ENCODE measurements at places on chromosomes 3 and 15. TPM values are rescaled to one million over a fixed set of nuclear protein-coding genes. Genes with fewer than 3 reads are reported as not detected.

DNA sequence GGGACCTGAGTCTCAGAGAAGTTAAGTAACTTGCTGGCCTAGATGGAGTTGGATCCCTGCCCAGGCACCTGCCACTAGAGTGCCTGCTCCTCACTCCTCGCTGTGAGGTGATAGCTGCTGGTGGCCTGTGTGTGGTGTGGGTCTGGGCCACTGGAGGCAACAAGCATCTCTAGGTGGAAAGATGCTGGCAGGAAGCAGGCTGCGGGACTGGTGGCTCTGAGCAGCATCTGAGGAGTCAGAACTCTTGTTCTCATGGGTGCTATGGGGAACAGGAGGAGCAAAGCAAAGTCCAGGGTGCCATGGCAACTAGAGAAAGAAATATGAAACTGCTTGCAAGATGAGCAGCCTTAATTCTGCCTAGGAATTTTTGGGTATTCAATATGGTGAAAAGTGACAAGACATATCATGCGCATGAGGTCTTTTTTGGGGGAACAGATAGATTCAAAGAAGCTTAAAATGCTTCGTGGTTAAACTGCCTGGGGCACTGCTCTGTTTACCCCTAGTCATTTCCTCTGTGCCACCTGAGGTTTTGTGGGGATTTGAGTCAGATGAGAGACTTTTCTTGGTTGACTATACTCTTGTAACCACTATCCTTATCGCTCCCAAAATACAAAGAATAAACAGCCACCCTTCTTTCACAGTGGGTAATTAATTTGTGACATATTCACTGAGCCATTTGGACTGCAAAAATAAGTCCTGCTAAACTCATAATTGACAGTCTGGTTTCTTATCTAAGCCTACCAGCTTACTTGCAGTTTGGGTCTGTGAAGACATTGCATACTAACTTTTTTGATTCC lies 50.3 kb downstream of the MED12L start:
- no peak for DNase-seq

DNA sequence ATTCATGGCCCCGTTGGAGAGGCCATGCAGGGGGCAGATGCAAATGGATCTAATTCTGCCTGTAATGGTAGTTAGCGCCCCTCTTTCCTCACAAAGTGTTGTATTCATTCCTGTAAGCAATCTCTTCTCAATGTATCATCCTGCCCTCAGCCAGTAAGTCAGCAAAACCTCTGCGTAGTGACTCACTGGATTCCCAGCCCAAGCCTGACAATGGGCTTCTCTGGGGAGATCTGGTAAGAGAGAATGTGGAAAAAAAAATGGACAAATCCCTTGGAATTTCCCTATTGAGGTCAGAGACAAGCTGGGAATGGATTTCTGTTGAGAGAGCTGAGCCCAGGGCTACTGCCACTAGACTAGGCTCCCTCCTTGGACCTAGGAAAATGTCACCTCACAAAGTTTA lies 25.4 kb downstream of the ADPGK start:
- DNase-seq = no peak

GRCh38 chr3:26099692-26100091 lies 309.8 kb downstream of the OXSM start:
- DNase-seq = no peak

GRCh38 chr3:100754563-100755334 lies 45.5 kb downstream of the TFG start:
- DNase-seq = no peak

DNA sequence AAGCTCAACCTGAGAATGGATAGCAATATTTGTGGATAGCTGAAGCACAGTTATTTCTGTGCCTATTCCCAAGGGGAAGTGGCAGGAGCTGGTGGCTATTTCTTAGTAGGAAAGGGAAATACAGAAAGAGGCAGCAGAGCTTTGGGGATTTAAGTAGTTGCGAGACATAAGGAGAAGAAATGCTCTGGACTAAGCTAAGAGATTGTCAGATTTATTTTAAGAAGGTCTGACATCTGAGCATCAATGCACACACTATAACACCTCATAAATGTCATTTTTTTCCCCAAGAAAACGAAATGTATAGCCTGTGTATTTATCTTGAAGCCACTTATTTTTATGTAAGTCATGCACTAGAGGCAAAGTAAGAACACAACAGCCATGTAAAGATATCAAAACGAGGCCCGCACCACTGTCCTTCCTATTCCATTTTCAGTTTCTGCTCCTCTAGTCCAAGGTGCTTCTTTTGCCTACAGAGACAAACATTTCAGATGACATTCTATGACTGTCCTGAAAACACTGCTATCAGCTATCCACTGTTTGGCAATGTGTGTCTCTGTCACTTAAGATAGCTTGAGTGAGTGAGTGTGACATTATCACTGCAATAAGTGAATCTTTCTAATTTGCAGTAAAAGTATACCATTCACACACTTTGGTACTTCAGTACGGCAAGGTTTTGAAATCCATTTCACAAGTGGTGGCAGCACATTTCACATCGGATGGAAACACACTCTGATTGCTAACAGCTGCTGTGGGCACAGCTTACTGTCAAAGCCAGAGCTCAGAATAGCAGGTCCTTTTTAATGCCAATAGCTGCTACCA lies 62.7 kb upstream of the ICE2 start:
- no peak for DNase-seq

- peak; percentile 88 for DNase-seq
Observed at GRCh38 chr15:22258398-22259150, 178.2 kb downstream of the OR4M2 start.

DNA sequence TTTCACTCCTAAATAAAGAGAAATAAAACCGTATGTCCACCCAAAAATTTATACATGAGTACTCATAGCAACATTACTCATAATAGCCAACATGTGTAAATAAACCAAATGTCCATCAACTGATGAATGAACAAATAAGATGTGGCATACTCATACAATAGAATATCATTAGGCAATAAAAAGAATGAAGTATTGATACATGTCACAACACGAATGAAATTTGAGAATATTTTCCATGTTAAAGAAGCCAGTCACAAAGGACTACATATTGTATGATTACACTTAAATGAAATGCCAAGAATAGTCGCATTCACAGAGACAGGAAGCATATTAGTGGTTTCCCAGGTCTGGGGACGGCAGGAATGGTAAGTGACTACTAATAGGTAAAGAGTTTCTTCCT lies 869.2 kb downstream of the IGSF11 start:
- no peak for DNase-seq

GRCh38 chr15:68629519-68630210 lies 50.9 kb downstream of the CORO2B start:
- DNase-seq = no peak

- no peak for DNase-seq
Observed at GRCh38 chr3:179035232-179035631, 36.4 kb downstream of the ZMAT3 start.

DNA sequence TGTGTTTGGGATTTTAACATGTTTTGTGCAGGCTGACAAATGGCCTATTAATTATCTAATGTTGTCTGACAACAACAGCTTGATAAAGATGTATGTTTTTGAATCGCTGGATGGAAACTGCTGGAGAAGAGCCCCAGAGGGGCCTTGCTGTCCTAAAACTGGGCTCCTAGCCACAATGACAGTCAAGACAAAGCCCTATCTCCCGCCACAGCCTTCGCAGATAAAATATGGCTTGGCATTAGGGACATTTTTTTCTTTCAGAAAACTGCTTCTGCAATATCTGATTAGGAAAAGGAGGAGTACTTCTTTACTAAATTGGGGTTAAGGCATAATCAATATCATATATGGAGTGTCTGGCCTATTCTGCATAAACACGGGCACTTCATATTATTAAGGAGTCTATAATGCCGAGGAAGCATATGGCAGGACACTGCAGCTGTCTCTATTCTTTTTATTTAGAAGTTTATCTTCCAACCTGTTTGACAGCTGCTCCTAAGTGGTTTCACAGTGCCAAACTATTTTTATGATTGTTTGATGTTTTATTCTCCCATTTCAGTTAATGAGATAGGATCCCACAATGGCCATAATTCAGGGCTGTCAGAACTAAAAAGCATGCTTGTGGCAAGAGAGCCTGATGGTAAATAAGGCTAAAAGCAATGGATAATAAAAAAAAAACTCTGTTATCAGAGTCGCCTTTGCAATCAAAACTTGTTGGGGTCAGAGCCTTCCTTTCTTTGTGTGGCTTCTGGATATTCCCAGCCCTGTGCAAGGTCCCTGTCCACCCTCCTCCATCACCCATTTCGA lies 210.1 kb downstream of the MECOM start:
- DNase-seq = no peak

DNA sequence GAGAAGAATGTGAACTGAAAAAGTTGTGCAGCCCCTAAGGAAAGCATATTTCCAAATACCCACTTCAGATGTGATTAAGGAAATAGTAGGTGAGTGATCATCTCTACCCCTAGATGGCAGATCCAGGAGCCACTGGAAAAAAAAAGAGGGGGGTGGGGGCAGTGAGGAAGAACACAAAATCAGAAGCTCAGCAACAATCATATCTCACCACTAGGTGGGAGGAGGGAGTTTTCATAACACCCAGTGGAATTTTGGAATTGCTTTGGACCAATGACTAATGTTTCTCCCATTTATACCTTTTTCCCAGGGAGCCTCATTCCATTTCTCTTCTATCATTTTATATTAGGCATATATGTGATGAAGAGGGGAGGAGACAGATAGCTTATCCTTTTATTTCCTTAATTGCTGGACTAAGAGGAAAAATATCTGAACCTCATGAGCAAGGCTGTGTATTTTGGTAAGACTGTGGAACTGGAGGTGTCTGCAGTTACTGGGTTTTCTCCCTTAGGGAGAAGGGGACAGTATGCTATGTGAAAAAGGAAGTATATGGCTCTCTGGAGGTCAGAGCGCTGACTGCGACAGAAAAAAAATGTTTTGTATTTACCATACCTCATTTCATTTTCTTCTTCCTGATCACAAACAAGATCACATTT lies 363.4 kb downstream of the GAP43 start:
- no peak for DNase-seq

- no peak for DNase-seq
Observed at GRCh38 chr3:118805007-118805406, 229.6 kb downstream of the IGSF11 start.

GRCh38 chr15:70420948-70421482 lies 323.3 kb upstream of the TLE3 start:
- DNase-seq = no peak

DNA sequence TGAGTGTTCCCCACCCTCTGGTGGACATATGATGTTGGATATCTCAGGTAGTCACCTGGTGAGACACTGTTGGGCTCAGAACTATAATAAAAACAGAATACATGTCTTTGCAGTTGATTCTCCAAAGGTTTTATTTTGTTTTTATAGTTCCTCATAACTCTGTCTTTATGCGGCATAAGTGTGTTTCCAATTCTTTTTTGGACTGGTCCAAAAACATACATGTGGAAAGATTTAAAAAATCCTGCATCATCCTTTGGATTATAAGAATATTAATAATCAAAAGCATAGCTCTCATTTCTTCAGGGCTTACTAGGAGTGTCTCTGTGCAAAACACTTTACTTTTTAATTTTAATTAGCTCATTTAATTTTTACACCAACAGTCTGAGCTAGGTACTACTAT lies 71.0 kb upstream of the ANKRD34C start:
- no peak for DNase-seq

DNA sequence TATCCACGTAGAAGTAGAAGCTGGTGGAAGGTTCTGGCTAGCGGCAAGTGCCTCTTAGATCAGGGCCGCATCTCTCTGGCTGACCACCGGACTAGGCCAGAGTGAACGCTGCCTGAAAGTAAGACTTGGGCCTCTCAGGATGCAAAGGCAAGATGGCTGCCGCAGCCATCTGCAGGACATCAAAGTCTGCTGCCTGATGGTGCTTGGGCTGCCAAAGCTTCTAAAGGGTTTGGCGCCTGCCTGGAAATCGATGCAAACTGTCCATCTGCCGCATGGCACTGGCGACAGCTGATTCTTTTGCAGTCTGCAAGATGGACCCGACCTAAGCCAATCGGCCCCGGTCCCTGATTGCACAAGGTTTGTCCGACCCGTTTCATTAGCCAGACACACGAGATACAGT lies 196.7 kb upstream of the TBC1D5 start:
- DNase-seq = no peak

DNA sequence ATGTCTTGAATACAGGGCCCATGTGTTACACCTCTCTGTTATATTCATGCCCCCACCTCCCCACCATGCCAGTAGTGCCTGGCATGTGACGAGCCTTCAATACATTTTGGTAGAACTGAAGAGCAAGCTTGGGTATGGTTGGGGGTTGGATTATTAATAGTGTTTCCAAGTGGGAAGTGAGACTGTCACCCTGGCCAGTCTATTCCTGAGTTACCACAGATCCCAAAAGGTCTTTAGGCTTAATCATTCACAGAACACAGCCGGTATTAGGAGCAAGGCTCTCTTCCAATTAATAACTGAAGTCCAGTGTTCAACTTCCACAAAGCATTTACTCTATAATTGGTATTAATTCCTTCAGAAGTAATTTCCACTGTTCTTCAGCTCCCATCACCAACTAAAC lies 231.9 kb upstream of the LRTM1 start:
- DNase-seq = no peak

GRCh38 chr3:138559134-138559533 lies 34.9 kb downstream of the CEP70 start:
- DNase-seq = no peak

DNA sequence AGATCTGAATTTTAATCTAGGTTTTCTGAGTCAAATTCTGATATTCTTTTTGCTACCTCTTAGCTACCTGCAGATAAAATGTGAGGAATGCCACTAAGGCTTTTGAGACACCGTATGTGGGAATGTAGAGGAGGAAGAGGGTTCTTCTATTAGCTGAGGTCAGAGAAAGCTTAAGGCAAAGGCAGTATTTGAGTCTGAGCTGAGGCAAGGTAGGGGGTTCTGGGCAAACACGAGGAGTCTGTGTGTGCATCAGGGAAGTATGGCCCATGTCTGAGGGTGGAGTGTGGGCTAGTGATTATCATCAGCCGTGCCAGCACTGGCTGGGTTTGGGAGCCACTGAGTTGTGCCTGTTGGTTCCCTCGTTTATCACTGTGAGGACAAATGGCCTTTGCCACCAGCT lies 181.1 kb downstream of the SOX2 start:
- DNase-seq = no peak

- no peak for DNase-seq
Observed at GRCh38 chr3:125151442-125151817, 61.1 kb downstream of the SLC12A8 start.

The PATL2 gene
- 2.2 TPM for total RNA-seq

The NOX5 gene
- total RNA-seq = 0.19 TPM

The SEMA3B gene
- total RNA-seq = 22.1 TPM

The ABI3BP gene
- 37.1 TPM for total RNA-seq

The NPAP1 gene
- not detected for total RNA-seq

The SYNPR gene
- total RNA-seq = not detected

The FGF12 gene
- total RNA-seq = 4.5 TPM

The GNB4 gene
- 32.2 TPM for total RNA-seq
